ENCODE measurements at places on chromosomes 4 and X. TPM values are rescaled to one million over a fixed set of nuclear protein-coding genes. Genes with fewer than 3 reads are reported as not detected.

DNA sequence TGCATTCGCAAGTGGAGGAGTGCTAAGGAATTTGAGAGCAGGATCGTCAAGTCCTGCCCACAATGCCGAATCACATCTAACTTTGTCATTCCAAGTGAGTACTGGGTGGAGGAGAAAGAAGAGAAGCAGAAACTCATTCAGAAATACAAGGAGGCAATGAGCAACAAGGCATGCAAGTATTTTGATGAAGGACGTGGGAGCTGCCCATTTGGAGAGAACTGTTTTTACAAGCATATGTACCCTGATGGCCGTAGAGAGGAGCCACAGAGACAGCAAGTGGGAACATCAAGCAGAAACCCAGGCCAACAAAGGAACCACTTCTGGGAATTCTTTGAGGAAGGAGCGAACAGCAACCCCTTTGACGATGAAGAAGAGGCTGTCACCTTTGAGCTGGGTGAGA is 100.2 kb upstream of the MED14 start:
- H3K36me3 ChIP-seq: no peaks in the 10 kb centered on the region
- no peaks in the 10 kb centered on the region for H3K4me1 ChIP-seq
- DNase-seq: no peak
- H3K27me3 ChIP-seq: no peaks in the 10 kb centered on the region
- no peak overlapping the region for H3K27ac ChIP-seq
- H3K4me3 ChIP-seq: no peak overlapping the region

GRCh38 chr4:11623726-11624037 is 195.0 kb upstream of the HS3ST1 start:
- H3K4me3 ChIP-seq: no peak overlapping the region
- H3K27ac ChIP-seq: no peak overlapping the region
- no peaks in the 10 kb centered on the region for H3K36me3 ChIP-seq
- peak; percentile 47 for DNase-seq

NMU gene
- total RNA-seq: 1.5 TPM

POU3F4 gene
- total RNA-seq: not detected

DNA sequence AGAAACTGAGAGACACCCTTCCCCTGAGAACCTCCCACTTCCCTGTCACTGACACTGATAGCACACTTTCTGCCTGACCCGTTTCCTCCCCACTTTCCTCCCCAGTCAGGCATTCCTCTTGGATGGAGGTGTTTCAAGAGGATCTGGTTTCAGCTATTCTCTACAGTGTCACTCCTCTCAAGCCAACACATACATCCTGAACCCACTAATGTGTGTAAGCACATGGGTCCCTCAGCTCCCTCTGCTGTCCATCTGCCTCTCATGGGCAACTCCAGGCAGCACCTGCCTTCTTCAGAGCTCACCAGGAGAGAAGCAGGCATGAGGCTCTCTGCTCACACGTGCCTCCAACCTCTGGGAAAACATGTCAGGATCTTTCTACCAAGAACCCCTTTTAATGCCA is 207.6 kb downstream of the NAF1 start:
- H3K4me3 ChIP-seq: no peak overlapping the region
- H3K27ac ChIP-seq: no peak overlapping the region
- DNase-seq: no peak
- no peaks in the 10 kb centered on the region for H3K4me1 ChIP-seq

DNA sequence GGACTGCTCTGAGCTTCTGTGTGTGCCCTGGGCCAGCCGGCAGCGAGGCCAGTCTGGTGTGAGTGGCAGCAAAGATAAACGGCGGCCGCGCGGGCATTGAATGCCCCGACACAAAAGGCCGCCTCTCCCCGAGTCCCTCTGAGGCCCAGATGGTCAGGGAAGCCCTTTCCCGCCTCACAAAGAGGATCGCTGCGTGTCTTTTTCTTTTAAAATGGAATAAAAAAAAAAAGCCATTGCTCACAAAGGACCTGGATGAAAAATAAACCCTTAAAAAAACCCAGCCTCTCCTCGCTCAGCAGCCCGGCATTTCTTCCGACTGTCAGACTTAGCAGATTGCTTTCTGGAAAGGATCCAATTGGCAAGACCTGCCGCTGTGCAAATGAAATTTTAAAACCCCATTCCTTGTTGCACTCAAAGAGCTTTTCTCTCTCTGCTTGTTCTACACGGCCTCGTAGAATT is 578.7 kb downstream of the BCOR start:
- H3K4me1 ChIP-seq: no peaks in the 10 kb centered on the region
- no peak overlapping the region for H3K27ac ChIP-seq
- DNase-seq: peak; percentile 91
